ENCODE measurements at places on chromosomes 3 and 15.

- no peak for ATAC-seq
These were observed 66.2 kb downstream of the MAP4 start for GRCh38 chr3:47949979-47950378.

- no peak for ATAC-seq
These were observed 407.3 kb upstream of the ONECUT1 start for GRCh38 chr15:53197426-53197839.

- no peak for ATAC-seq
These were observed 12.0 kb upstream of the XXYLT1 start for GRCh38 chr3:195282961-195283360.

GRCh38 chr3:104460477-104461406, 906.0 kb upstream of the ALCAM start:
- ATAC-seq: no peak

- no peak for ATAC-seq
These were observed 593.1 kb upstream of the MDFIC2 start for GRCh38 chr3:70905491-70905890.

DNA sequence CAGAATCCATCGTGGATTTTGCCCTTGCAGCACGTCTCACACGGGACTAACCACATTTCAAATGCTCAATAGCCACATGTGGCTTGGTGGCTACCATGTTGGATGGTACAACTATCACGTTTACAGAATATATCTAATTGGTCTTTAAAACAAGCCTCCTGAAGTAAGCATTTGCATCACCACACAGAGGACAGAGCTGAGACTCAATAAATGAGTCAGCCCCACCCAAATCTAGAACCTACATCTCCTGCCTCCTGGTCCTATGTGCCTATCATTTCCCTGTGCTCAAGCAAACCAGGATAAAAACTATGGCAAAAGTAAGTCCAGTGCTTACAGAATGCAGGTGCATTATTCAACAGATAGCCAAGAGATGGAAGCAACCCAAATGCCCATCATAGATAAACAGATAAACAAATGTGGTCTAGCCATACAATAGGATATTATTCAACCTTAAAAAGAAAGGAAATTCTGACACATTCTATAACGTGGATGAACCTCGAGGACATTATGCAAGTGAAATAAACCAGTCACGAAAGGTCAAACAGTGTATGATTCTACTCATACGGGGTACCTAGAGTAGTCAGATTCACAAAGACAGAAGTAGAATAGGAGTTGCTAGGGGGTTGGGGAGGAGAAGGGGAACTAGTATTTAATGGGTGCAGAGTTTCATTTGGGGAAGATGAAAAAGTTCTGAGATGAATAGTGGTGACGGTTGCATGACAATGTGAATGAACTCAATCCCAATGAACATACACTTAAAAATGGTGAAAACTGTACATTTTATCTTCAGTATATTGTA, 43.9 kb downstream of the SRGAP3 start:
- ATAC-seq: no peak

DNA sequence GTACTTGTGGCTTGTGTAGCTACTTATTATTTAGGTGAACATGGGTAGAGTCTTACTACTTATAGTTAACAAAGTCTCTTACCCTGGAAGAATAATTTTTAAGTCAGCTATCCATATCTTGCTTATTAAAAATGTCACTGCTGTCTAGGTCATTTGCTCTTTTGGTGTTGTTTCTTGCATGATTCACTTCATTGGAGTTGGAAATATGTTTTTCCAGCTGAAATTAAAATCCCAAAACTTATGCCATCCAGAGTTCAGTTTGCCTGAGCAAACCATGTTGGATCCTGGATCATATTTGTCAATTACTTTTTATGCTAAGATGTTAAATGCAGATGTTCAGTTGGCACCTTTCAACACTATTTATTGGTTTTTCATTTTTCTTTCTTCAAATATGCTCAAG, 421.0 kb upstream of the RBMS3 start:
- no peak for ATAC-seq

DNA sequence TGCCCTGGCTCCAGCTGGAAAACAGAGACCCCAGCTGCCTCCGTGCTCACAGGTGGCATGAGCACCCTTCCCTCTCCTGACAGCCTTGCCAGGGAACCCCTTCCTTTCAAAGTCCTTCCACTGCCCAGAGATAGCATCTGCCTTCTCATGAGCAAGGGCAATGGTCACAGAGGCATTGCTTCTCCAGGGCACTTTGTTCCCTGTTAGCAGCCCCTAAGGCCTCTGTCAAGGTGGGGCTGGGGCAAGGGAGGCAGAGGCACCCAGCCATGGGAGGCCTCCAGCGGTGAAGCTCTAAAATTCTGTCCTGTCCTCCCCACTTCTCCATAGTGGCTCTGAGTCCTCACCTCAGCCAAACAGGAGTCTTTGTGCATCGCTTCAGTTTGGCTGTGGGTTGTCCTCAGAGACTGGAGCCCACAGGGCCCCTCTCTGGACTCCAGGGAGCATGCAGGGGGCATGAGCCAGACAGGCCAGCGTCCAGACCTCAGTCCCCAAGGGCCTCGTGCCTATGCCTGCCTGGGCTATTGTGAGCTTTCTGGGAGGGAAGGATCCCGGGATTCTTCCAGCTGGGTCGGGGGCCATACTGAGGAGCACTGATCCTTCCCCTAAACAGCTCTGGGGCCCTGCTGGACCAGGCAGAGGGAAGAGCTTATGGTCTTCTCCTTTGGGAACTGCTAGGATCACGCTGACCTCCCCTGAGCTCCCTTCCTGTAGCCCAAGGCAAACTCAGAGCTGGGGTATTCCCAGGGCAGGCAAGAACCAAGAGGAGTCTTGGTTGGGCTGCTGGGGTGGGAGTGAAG, 106.6 kb downstream of the DNAJB8 start:
- ATAC-seq: no peak

GRCh38 chr3:195139876-195140240, 131.1 kb downstream of the XXYLT1 start:
- ATAC-seq: peak; percentile 35

GRCh38 chr3:128051837-128052594, at the start of gene SEC61A1:
TSS of gene SEC61A1 (plus strand) at chr3:128052437. CDS start at chr3:128052553, 116 bp downstream.
- peak; percentile 96 for ATAC-seq

All from activated CD4-positive, CD25-positive, alpha-beta regulatory T cell treated with anti-CD3 and anti-CD28 coated beads, Interleukin-2, amount 50 U/mL, for 24 hours (primary cell).